ENCODE measurements at places on chromosomes 4 and X.

DNA sequence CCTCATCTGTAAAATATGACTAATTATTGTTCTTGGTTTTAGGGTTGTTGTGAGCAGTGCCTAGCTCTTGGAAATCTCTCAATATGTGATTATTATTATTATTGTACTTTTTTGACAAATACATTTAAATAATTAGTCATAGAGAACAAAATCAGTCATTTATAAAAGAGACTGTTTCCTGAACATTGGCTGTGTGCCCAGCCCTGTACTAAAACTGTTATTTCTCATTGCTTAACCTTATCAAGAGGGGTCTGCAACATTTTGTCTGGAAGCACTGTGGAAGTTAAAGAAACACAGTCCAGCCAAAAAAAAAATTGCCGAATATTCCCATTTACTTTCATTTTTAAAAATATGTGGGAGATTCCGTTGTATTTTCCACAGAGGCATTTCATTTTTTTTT lies 989.2 kb upstream of the SLIT2 start:
- DNase-seq = no peak

DNA sequence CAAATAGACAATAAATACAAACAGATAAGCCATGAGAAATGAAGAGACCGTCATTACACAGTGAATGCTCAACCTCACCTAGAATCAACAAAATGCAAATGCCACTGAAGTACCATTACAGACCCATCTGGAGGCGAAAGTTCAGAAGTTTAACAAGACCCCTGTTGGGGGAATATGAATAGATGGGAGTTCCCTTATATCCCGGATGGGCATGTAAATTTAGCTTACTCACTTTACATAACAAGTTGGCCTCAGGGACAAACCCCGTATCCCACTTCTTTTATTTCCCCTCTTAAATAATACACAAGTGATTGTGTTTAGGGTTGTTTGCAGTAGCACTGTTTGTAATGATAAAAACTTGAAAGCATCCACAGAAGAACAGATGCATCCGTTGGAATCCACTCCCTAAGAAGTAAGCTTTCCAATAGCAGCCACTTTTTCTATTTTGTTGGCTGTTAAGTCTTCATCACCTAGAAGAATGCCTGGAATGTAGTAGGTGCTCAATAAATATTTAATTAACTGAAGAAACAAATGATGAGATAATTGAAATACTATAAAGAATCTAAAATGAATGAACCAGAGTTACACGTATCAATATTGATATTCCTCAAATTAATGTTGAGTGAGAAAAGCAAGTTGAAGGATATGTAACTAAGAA lies 1076.3 kb upstream of the TENM3 start:
- DNase-seq = no peak

GRCh38 chr4:22850630-22851029 lies 157.9 kb downstream of the GBA3 start:
- DNase-seq = no peak

DNA sequence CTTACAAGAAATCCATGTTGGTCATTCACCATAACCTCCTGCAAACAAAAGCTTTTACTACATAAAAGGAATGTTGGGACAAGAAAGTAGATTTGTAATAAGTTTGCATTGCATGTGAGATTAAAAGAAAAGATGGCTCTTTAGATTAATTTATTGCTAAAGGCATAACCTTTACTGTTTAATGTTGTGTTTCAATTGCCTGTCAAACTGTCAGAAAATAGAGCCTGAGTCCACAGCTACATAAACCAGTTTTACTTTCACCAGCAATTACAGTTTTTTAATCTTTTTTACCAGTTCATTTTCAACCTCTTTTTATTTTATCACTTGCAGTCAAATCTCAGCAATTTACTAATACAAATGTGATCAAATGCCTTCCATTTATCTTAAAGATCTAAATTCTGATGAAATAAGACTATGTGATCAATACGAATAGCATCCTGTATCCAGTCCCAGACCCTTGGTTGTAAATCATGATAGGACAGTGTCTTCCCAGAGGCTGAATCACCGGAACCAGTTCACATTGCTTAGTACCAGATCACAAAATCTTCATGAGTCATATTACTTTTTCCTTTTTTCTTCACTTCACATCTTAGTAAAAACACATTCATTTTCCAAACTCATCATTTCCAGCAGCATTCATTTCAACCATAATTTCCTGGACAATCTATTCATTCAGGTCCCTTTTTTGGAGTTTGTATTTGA lies 95.4 kb upstream of the FRG1 start:
- DNase-seq = no peak

DNA sequence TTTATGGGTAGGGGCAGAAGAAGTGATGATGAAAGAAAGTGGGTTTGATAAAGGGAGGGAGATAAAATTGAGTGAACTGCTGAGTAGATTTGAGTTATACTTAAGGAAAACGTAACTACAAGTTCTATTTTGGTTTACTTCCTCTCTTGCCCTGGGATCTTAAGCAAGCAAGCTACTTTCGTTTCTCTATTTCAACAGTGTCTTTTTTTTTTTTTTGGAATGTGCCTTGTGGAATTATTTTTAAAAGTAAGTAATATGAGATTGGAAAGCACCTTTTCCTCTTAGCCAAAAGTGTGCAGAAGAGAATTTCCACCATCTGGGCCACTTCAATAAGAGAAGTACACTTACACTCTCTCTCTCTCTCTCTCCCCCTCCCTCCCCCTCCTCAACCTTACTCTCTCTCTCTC lies 16.0 kb upstream of the C4orf36 start:
- no peak for DNase-seq

- DNase-seq = no peak
Observed at GRCh38 chr4:185112104-185112503, 31.0 kb upstream of the SLC25A4 start.

DNA sequence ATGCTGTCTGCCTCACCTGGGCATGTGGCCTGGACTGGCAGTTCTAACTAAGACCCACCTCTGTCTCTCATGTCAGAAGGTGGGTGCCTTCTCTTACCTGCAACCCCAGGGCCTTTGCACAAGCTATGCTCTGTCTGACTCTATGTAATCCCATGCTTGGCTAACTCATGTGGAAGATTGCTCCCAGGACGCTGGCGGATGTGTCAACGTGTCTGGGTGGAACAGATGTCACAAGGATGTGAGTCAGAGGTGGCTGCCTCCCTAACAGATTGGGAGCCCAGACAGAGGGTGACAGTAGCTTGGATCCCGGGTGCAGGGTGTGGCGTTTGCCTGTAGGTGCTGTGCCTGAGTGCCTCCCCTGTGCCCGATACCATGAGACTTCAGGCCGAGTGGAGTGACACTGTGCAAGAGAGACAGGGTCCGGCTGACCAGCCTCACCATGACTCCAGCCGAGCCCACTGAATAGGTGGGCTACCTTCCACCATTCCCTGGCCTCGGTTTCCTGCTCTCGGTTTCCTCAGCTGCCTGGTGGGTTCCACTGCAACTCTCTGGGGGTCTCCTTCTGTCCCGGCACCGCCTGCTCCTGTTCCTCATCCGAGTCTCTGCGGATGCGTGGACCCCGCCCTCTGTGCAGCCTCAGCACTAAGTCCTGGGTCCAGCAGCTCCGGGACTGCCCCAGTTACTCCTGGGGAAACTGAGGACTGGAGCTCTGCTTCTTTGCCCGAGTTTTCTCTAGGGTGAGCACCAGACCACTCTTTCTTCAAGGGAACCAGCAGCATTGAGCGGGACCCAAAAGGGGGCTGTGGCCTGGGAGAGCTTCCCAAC lies 11.0 kb downstream of the SH3BP2 start:
- no peak for DNase-seq

Data from activated CD4-positive, alpha-beta T cell treated with anti-CD3 and anti-CD28 coated beads, Interleukin-2, amount 50 U/mL, for 4 hours (primary cell).